ENCODE measurements at places on chromosomes 5 and 9.
A peak's percentile ranks its signal among the peaks of the same experiment; 100 is the strongest.

- no peak for DNase-seq
These were observed 8.0 kb downstream of the CEP72 start for GRCh38 chr5:620152-620551.

DNA sequence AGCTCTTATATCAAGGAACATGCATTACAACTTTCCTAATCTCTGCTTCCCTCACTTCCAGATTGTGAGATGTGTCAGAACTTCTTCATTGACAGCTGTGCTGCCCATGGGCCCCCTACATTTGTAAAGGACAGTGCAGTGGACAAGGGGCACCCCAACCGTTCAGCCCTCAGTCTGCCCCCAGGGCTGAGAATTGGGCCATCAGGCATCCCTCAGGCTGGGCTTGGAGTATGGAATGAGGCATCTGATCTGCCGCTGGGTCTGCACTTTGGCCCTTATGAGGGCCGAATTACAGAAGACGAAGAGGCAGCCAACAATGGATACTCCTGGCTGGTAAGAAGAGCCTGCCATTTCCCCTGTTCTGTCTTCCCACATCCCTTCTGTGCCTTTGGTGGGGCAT lies 15.1 kb downstream of the PRDM9 start:
- no peak for DNase-seq

- DNase-seq, result no peak
These were observed 101.6 kb downstream of the SLC25A46 start for GRCh38 chr5:110840347-110840960.

- DNase-seq, result no peak
These were observed 60.0 kb downstream of the DROSHA start for GRCh38 chr5:31471916-31472315.

GRCh38 chr9:78830301-78830700 lies 533.4 kb downstream of the PSAT1 start:
- no peak for DNase-seq

DNA sequence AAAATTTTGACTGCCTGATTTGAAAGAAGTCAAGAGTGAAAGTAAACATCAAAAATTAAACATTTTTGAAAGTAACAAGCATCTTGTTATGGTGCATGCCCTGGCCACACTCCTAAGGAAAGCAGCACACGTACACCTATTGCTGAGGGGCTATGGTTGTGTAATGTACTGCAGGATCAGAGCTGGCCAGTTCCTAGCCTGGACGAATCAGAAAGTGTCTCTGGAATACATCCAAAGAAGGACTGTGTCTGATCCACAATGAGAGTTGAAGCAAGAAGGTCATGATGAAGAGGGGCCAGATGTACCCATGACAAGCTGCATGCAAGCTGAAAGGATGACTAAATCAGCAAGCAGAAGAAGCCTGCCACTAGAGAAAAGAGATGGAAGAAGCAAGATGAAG lies 618.2 kb downstream of the TLE1 start:
- no peak for DNase-seq

DNA sequence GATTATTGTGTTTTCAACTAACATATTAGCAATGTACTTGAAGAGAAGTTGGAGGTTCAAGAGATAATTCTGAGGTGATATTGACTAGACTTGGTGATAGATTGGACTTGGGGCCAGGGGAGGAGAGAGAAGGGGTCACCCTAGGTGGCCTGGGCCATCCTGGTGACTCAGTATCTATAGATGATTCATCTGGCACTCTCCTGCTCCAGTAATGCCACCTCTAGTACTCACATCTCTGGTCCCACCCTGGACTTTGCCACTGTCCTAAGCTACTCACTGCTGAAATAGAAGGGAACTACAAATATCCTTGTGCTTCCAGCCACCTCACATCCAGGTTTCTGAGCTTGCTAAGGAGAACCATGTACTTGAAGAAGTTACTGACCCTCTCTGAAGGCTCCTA lies 249.9 kb downstream of the ARRDC3 start:
- DNase-seq, result no peak

DNA sequence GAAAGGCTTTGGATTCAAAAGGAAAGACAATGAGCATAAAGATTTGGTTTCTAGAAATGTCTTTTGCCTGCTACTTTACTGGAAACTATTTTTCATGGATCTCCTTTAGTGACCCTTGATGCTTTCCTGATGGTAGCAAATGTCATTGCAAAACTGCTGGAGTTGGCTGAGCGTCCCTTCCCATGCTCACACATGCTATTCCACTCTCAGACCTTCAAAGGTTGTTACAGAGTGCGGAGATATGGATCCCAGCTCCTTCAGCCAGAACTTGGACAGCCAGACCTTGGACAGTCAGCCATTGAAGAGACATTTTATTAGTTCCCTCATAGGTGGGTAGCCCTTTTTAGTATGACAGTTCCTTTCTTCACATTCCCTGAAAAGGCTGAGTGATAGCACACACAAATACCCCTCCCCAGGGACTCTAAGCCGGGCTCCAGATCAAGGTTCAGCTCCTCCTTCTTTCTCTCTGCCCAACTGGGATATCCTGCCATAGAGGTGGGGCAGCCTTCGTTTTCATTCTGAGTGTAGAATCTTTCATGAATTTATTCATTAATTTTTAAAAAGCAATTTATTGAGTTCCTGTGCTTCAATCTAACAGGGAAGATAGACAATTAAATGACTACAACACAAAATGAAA lies 153.3 kb upstream of the SLC44A1 start:
- DNase-seq, result no peak

GRCh38 chr9:122418016-122418415 lies 47.2 kb downstream of the PTGS1 start:
- DNase-seq, result no peak

DNA sequence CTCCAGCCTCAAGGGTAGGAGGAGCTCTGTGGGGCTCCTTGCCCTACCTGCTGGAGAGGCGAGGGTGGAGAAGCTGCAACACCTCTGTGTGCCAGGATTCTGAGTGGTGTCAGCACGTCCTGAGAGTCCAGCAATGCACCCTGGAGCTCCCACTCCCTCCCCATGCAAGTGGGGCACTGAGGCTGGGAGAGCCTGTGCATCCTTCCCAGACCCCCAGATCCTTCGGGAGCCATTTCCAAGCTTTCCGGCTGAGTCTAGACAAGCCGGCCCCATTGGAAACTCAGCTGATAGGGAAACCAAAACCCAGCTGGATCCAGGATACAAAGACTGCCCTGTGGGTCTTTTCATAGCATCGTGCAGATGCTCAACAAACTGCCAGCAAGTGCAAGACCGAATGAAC lies 1.8 kb downstream of the FAM163B start:
- DNase-seq, result no peak

DNA sequence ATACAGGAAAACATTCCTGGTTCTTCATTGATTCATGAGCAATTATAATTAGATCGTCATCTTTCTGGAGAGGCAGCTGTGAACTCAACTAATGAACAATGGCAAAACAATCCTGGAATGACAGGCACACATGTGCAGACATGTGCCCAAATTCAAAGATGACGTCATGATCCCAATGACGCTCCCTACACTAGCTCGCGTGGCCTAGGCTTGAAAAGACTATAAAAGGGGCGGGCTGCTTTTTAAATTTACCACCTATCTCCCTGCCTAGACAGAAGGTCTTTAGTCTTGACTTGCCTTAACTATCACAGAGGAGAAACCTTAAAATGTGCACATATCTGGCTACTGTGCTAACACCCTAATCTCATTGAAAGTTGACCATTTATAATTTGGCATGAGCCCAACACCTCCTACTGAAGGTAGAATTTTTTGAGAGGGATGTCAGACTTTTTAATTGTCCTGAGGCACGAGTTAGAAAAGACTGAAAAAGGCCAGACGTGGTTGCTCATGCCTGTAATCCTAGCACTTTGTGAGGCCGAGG lies 88.2 kb downstream of the PRRT1B start:
- no peak for DNase-seq

- no peak for DNase-seq
These were observed 350.2 kb downstream of the KIAA0825 start for GRCh38 chr5:94268226-94268625.

- no peak for DNase-seq
These were observed 82.9 kb downstream of the COL23A1 start for GRCh38 chr5:178507151-178507932.

DNA sequence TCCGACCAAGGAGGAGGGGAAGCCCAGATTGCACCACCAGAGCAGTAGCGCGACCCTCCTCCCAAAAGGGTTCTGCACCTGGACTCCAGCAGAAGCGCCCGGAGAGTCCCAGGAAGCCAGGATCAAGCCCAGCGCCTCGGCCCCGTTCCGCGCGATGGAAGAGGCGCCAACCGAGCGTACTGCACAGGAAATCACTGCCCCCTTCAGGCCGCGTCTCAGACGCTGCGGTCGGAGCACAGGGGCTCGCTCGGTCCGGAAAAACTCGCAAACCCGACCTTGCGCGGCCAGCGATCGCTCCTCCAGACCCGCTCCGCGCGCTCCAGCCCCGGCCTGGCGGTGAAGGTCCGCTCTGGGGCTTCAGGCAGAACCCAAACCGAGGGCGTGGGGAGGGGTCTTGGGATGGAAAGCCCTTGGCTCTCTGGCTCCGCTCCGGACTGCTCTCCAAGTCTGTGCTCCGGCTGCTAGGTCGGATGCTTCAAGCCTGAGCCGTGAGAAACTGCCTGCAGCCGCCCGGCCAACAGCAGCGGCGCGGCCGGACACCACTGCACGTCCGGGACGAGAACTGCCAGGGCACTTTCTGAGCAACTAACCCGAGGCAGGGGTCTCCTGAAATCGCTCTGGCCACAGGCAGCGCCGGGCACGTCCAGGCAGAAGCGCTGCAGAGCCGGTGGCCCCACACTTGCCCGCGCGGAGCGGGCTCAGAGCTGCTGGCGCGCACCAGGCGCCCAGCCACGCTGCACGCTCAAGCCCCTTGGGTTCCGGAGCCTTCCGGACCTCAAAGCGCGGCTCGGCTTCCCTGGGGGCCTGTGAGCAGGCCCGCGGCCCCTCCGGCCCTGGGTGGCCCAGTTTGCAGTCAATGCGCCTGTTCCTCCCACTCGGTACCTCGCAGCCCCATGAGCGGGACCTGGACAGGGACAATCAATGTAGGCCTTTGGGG lies 1.3 kb downstream of the GABBR2 start:
- peak; percentile 72 for DNase-seq

DNA sequence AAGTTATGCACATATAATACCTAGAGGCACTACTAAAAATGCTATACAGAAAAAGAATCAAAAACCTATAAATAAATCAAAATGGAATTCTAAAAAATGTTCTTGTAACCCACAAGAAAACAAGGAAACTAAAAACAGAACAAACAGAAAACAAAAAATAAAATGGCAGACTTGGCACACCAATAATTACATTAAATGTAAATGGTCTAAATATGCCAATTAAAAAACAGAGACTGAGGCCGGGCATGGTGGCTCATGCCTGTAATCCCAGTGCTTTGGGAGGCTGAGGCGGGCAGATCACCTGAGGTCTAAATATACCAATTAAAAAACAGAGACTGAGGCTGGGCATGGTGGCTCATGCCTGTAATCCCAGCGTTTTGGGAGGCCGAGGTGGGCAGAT lies 142.2 kb downstream of the SLIT3 start:
- no peak for DNase-seq

Data from endothelial cell (in vitro differentiated cells).